SJSA1 (cell line): ENCODE measurements at places on chromosomes 4 and X.

- peak; percentile 26 for DNase-seq
These were observed 70.2 kb downstream of the CLDN22 start for GRCh38 chr4:183249854-183250253.

GRCh38 chrX:41720125-41720779 is 3.7 kb upstream of the GPR82 start:
- DNase-seq = no peak

- peak; percentile 94 for DNase-seq
These were observed at the start of gene SPCS3 for GRCh38 chr4:176319704-176320339. Gene SPCS3, plus strand, starts transcription at chr4:176319966. Its CDS starts 111 bp downstream, at chr4:176320077.

DNA sequence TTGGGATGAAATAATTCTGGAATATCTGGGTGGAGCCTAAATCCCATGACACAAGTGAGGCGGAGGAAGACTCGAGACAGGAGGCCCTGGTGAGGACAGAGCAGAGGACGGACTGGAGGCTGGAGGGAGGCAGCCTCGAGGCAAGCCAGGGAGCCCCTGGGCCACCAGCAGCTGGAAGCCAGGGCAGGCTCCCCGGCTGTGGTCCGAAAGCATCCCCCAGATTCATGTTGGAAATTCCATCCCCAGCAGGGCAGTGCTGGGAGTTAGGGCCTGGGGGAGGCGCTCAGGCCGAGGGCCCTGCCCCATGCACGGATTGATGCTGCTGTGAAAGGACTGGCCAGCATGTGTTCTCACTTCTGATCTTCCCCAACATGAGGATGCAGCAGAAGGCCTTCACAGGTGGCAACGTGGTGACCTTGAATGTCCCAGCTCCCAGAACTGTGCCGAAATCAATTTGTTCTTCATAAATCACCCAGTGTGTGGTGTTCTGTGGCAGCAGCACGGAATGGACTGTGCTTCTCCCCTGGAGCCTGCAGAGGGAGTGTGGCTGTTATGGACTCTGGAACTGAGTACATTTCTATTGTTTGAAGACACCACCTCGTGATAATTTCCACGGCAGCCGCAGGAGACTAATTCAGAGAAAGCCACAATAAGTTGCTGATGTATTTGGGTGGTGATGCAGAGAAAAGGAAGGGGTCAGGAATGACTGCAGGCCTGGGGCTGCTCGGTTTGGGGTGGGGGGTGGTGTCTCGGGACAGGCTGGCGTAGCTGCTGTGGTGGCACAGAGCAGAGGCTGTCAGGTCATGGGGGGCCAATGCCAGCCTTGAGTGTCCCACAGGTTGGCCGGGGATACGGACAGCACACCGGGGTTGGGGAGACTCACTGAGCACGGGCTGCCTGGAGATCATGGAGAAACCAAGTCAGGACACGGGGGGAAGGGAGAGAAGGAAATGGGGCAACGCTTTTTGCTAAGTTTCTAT is 56.9 kb downstream of the PCGF3 start:
- DNase-seq = no peak

DNA sequence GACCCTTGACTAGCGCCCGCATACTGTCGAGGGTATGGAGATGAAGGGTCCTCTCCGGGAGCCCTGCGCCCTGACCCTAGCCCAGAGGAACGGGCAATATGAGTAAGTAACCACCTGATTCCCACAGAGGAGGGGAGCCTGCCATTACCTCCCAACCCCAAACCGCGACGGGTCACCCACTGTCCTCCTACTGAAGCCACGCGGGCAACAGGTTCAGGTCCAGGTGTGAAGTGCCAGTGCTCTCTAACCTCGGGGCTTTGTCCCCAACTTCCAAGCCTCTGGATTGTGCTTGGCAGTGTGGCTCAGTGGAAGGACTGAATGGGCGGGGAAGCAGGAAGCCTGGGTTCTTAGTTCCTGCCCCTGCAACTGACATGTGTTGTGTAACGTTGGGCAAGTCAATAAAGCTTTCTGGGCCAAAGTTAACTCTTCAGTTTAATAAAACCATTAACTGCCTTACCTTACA is 694 bp downstream of the OCRL start:
- DNase-seq = no peak

DNA sequence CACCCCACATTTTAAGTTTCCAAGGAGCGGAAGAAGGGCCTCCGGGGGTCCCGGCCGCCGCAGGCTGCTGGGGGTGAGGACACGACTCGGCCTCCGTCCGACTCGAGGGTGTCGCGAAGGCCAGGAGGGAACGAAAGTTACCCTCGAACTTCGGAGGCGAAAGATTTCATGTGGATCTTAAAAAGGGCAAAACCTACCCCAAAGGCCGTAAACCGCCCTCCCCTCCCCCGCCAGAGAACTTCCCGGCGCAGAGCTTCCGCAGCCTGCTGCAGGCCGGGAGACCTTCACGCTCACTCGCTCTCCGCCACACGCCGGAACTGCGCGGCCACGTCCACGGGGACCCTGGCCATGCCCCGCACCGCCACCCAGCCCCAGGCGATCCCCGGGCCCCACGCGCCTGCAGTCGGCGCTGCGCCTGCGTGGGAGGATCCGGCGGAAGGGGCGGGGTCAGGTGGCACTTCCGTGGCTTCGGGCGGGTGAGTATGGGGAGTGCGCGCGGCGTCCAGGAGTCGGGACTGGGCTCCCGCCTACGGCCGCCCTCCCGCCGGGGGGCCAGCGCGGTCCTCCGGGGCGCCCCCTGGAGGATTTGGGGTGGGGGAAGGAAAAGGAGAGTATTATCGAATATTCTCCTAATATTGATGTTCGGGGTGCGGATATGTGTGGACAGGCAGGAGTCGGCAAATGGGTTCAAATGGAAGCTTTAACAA is at the start of gene MMAA:
Gene MMAA (plus strand): TSS at position 454 of the 707 bp plus-strand sequence. CDS start 19,755 bp downstream, outside the sequence.
- DNase-seq = peak; percentile 97

DNA sequence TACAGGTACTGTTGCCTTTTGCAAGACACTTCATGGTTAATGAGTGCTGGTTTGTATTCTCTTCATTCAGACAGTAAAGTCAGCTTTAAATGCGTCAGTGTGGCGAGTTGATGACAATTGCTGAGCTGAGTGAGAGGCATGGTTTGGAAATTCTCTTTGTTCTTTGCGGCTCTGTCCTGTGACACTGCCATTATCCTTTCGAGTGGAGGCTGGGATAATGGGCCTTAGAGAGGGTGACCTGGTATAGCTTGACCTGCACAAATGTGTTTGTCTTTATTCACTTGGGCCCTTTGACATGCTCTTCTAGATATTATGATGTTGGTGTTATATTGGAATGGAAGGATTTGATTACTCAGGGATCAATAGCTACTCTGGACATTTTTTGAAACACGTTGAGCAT is 208.5 kb upstream of the FAT1 start:
- no peak for DNase-seq

DNA sequence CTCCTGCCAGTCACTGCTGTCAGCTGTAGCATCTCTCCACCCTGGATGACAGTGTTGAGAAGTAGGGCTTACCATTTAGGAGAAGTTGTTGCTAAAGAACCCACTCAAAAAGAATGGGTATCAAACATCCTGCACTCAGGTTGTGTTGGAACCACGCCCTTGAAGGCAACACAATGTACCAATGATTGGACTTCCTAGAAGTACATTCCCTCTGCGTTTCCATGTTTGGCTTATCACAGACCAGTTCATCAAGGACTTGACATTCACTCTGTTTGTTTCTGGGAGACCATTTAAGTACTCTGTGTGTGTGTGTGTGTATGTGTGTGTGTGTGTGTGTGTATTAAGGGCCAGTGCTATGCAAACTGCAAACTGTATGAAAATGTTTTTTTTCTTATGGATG is 200.6 kb upstream of the GATB start:
- no peak for DNase-seq

DNA sequence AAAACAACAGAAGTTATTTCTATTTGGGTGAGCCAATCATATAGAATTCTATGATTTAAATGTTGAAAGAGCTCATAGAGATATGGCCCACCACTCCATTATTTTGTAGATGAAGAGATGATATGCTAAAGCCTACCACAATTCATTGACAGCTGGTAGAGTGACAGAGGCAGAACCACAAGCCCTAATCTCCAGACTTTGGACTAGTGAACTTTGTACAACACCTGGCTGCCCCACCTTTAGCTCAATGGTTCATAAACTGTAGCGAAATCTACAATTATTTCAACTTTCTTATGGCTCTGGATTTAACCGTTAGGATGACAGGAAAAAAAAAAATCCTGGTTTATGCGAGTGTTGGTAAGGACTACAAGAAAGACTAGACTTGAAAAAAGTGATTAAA is 50.9 kb downstream of the PRKG2 start:
- DNase-seq = no peak

DNA sequence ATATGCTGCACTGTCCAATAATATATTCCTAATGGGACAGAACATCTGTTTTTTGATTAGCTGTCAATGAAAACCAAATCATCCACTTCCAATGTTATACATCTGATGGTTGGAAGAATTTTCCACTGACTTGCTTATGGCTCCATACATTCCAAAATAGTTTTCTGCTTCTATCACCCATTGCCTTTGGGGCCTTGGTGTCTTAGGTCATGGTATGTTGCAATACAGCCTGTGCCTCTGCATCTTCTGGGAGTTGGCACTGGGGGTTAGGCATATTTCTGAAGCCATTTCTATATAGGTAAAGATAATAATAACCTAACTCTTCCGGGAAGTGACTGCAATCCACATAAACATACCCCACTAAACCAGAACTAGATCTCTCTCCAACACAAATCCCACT is 53.2 kb upstream of the NR3C2 start:
- DNase-seq = no peak

DNA sequence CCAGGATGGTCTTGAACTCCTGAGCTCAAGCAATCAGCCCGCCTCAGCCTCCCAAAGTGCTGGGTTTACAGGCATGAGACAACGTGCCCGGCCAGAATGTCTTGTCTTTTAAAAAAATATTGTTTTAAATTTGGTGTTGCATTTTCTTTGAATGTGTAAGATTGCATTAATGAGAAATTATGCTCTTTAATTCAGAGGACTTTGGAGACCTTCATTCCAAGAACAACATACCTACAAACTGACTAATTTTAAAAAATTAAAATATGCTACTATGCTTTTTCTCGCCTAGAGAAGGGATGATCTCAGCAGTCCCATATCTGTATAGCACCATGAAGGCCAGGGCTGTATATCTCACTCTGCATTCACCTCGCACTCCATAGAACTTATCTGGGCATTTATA is 204.3 kb upstream of the SLC7A11 start:
- no peak for DNase-seq

GRCh38 chr4:186724864-186725468 is 1.3 kb upstream of the FAT1 start:
- no peak for DNase-seq

- DNase-seq = no peak
These were observed 139.4 kb upstream of the HCCS start for GRCh38 chrX:10971759-10972158.

DNA sequence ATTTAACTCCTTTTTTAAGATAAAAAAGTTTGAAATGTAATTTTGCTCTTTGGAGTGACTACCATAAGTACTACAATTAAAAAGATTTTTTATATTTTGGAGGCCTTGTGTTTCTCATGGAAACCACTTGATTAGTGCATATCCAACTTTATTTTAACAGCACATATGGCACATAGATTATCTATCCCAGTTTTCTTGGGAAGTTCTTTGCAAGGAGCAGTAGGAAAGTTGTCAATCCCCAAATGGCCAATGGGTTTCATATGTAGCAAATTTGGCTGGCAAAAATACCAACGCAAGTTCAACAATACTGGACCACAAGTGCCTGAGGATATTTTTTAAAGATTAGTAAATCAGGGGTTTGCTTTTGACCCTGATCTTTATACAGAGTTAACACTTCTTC is 15.4 kb upstream of the ANTXR2 start:
- no peak for DNase-seq

GRCh38 chr4:128031756-128032384 is 29.2 kb upstream of the LARP1B start:
- DNase-seq = no peak

DNA sequence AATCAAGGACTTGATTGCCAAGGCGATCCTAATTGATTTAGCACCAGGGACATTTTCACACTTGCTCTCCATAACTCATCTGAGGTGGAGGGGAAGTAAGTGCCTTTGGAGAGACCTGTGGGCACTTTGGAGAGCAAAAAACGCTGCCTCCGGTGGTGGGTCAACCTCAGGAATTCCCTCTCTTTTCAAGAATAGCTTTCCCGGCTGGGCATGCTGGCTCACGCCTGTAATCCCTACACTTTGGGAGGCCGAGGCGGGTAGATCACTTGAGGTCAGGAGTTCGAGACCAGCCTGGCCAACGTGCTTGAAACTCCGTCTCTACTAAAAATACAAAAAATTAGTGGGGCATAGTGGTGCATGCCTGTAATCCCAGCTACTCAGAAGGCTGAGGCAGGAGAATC is 49.2 kb downstream of the PRPS1 start:
- DNase-seq = peak; percentile 43
